ELR (cell line): ENCODE measurements at places on chromosomes 1 and 21.

- DNase-seq, result no peak
Observed at GRCh38 chr21:20031807-20032206, 966.4 kb upstream of the NCAM2 start.

DNA sequence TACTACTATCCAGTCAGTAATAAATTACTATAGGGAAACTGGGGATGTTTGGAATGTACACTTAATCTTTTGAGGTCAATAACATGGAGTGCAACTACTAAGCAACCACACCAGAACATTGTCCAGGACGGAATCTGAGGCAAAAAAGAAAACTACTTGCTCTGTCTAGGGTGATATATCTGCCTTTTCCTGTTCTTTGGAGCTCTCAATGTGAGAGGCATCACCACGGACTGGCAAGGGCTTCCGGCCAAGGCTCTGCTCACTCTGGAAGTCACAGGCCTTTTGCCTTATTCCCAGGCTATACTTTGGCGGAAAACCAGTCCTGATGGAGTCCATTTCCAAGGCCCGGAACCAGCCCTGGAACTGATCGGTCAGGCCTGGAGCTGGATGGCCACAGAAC is 94.2 kb downstream of the DTL start:
- DNase-seq, result no peak

GRCh38 chr21:16740511-16740910 is 772.3 kb upstream of the CXADR start:
- no peak for DNase-seq

DNA sequence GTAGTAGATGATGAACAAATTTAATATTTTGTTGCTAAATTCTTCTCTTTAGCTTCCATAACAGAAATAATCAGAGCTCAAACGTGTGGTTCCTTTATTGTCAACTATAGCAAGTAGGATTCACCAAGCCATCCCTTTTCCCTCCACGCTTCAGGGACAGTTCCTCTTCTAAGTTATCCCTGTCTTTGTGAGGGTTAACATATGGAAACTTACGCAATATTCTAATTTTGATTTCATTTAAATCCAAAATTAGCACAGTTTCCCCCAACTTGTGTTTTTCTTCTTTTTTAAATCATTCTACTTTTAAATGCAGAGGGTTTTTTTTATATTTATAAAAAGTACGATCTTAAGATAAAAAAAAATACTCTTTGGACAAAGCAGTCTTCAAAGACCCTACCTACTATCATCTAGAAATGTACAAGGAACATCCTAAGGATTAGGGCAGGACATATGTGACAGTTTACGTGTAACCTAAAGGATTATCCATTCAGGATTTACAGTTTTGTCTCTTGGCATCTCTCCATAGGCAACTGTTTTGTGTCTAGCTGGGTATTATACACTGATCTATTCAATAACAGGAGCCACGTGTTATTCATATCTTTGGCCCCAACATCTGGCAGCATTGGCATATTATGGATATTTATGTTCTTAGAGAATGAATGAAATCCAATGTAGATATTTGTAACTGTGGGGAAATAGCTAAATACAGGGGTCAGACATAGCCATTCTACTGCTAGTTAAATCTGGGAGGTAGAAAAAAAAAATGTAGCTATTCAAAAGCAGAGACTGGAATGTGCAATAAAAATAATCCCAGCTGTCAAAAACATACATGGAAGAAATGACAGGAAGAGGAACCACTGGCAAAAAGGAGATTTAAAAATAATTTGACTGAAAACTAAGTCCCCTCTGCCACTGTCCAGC is 272.9 kb downstream of the NEGR1 start:
- no peak for DNase-seq

GRCh38 chr1:164685266-164686035 is 126.5 kb downstream of the PBX1 start:
- no peak for DNase-seq

DNA sequence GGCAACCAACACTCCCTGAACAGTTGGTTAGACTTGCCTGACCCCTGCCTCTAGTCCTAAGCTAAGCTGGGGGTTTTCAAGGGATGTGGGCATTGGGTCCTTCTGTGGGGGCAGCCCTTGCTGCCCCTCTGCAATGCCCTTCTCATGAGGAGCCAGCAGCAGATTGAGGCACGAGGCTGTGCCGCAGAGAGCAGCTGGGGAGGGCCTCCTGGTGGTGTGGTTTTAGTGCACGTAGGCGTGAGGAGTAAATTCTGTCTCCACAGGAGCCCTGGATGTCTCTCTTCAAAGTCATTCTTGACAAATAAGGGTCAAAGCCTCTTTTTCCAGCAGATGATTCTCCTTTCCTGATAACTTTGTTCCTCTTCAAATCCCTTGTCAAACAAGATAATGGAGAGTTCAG is 31.8 kb upstream of the KLHDC7A start:
- no peak for DNase-seq

- DNase-seq, result no peak
Observed at GRCh38 chr1:41704196-41704595, 214.5 kb downstream of the HIVEP3 start.

GRCh38 chr1:214120191-214120590 is 132.4 kb downstream of the PROX1 start:
- no peak for DNase-seq

DNA sequence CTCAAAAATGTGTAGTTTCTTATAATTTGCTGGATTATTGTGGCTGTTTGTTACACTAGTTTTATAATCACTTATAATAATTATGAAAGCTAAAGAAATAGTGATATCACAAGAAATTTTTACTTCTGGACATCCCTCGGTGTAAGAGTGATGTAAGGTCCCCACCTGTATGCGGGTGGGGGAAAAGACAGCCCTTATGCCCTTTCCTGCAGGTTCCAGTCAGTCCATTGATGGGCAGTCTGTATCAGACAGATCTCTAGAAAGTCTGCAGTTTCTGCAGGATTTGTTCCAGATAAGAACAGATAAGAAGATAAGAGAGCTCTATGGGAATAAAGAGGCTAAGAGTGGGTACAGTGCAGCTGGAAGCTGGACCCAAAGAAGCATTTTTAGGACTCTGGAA is 89.3 kb downstream of the NTNG1 start:
- DNase-seq, result no peak

DNA sequence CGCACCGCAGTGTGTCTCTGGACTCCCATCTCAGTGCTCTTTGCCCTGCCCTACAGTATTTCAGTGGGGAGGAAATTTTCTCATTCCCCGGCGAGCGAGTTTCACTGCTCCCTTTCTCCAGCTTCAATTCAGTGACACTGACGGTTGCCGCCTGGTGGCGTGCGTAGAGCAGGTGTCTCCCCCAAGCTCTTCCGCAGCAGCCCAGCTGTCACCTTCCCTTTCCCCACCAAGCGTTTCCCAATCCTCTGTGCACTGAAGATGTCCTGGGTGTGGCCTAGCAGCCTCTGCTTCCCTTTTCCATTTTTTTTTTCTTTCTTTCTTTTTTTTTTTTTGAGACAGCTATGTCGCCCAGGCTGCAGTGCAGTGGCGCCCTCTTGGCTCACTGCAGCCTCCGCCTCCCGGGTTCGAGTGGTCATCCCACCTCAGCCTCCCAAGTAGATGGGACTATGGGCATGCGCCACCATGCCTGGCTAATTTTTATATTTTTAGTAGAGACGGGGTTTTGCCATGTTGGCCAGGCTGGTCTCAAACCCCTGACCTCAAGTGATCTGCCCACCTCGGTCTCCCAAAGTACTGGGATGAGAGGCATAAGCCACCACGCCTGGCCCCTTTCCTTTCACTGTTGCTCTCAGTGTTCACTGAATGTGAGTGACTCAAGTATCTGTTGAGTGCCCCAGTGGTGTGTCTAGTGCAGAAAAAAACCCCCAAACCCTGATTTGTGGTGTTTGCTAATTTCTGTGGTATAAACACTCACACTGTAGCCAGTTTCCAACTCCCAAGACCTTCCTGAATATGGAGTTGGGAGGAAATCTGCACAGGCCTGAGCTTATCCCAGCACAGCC is 30.1 kb downstream of the TNFRSF1B start:
- no peak for DNase-seq

DNA sequence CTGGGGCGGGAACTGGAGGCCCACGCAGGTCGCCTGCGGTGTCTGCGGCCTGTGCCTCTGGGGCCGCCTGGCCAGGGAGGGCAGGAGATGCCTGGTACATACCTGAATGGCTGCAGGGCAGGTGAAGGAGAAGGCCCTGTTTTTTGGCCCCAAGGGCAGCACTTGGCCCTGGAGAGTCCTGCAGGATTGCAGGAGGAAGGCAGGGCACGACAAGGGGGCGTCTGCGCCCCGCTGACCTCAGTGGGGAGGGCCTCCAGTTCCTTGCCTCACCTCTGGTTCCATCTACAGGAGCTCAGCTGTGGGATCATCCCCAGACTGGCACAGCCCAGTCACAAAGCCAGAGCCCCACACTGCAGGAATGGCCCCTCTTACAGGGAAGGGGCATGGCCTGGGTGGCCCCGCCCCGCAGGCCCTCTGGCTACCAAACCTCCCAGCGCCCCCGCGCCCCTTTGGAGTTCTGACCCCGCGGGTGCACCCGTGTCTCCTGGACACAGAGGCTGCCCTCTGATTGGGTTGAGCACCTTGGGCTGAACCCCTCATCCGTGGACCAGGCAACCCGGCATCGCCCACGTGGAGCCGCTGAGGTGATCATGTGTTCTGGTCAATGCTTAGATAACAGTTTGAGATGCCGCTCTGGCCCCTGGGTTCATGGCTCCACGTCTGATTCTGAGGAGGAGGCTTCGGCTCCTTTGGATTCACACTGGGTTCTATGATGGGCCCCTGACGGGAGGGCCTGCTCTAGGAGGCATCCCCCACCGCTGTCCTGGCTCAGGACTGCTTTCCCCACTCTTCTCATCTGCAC is 1.3 kb upstream of the PEX10 start:
- DNase-seq, result no peak

- DNase-seq, result no peak
Observed at GRCh38 chr1:18861590-18861989, 2.1 kb upstream of the TAS1R2 start.

- no peak for DNase-seq
Observed at GRCh38 chr1:19074361-19074901, 118.0 kb upstream of the IFFO2 start.
